ENCODE measurements at places on chromosomes 3 and 15. TPM values are rescaled to one million over a fixed set of nuclear protein-coding genes. Genes with fewer than 3 reads are reported as not detected.

The GOLGA6D gene
- total RNA-seq, result not detected

The ATP8B4 gene
- 0.73 TPM for total RNA-seq

The BTD gene
- total RNA-seq, result 21.9 TPM

The PRTG gene
- not detected for total RNA-seq

The ATP13A5 gene
- 0.12 TPM for total RNA-seq

The STXBP5L gene
- not detected for total RNA-seq

The MED12L gene
- total RNA-seq, result 0.58 TPM

The SEMA5B gene
- total RNA-seq, result not detected

The TMEM207 gene
- total RNA-seq, result not detected

The C3orf49 gene
- total RNA-seq, result not detected

The PAK6 gene
- 1.2 TPM for total RNA-seq

The OR5K2 gene
- not detected for total RNA-seq

The ROPN1 gene
- total RNA-seq, result not detected

The TTLL13 gene
- total RNA-seq, result 0.22 TPM

The CCR3 gene
- total RNA-seq, result not detected

The CCNB2 gene
- total RNA-seq, result 0.67 TPM

The VWA5B2 gene
- total RNA-seq, result not detected

The SLC38A3 gene
- not detected for total RNA-seq

The APBA2 gene
- not detected for total RNA-seq

The CD276 gene
- total RNA-seq, result not detected

The CCR9 gene
- 0.76 TPM for total RNA-seq

The HEXA gene
- total RNA-seq, result 151 TPM

The CD200R1 gene
- 4.4 TPM for total RNA-seq

The LRRC31 gene
- not detected for total RNA-seq

The DISP2 gene
- total RNA-seq, result 0.71 TPM

The PTH1R gene
- total RNA-seq, result not detected

The ACOX2 gene
- total RNA-seq, result not detected

The GRIP2 gene
- total RNA-seq, result not detected

The OR5H1 gene
- 0.17 TPM for total RNA-seq

The SPESP1 gene
- total RNA-seq, result 1.1 TPM

The RASGRF1 gene
- total RNA-seq, result 9.4 TPM

The CPEB1 gene
- total RNA-seq, result 0.62 TPM

The GOLGA8T gene
- total RNA-seq, result not detected

The TLR9 gene
- total RNA-seq, result 21.0 TPM

The GRAMD1C gene
- total RNA-seq, result 52.5 TPM

The COL8A1 gene
- 0.12 TPM for total RNA-seq

The PRKAR2A gene
- 25.0 TPM for total RNA-seq

The MAP2K5 gene
- total RNA-seq, result 47.1 TPM

The MAPKAPK3 gene
- total RNA-seq, result 18.8 TPM
